ENCODE measurements at places on chromosomes 1 and 21. TPM values are rescaled to one million over a fixed set of nuclear protein-coding genes. Genes with fewer than 3 reads are reported as not detected.

GRCh38 chr1:156232201-156232894 lies 9.6 kb upstream of the BGLAP start:
- DNase-seq = no peak

- no peak for DNase-seq
Measured at GRCh38 chr1:219639876-219640577, 27.1 kb upstream of the ZC3H11B start.

- no peak for DNase-seq
Measured at GRCh38 chr1:23521588-23521987, 9.4 kb downstream of the E2F2 start.

GRCh38 chr1:31672986-31673385 lies 28.3 kb upstream of the PEF1 start:
- DNase-seq = no peak

DNA sequence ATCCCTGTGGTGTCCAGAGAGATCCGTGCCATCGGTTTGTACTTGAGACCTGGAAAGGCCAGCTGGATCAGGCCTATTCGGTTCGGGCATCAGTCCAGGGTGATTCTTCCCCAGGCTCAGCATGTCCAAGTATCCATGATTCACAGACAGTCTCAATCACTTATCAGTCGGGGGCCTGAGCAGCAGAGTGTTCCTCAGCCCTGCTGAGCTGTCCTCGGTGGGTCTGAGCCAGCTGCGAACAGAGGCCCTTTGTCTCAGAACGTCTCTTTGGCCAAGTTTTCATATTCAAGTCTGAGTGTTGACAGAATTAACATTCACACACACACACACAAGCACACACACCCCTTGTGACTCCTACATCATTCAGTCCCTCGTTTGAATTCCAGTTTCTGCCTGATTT lies 33.4 kb upstream of the OSBPL9 start:
- no peak for DNase-seq

DNA sequence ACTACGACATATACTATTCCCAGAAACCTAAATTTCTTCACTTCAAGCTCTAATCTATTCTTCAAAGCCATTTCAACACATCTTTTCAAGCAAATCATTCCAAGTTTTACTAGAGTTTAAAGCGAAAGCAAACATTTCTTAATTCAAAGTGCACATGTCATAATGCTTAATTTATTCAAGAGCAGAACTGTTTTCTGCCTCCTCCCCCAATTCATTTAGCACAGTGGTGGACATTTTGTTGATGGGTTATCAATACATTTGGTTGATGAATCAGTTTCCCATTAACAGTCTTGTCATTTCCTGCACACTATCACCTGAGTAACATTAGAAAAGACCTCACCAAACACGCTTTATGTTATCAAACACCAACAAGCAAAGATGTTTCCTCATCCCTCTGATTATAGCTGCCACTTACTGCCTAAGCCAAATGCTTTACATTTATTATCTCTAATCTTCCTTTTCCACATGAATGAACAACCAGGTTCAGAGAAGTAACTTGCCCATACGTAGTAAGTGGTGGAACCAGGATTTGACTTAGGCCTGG lies 2.0 kb downstream of the SRSF4 start:
- DNase-seq = no peak

GRCh38 chr1:172485626-172486025 lies 41.8 kb upstream of the PIGC start:
- DNase-seq = no peak

DNA sequence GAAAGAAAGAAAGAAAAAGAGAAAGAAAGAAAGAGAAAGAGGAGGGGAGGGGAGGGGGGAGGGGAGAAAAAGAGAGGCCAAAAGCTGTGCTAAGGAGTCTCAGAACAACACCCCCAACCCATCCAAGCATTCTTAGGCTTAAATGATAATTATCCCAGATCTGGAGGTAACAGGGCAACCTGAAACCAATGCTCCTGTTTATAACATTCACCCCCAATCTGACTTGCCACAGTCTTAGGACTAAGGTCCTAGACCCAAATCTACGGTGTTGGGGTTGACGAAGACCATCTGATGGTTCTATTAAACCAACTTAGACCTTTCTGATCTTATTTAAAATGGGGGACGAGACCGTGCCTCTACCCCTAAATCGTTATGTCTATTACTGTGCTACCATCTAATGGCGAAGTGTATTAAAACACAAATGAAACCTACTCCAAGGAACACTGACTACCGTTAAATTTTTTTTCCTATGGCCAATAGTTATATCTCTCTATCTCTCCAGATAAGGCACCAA lies 119.3 kb upstream of the CDC42BPA start:
- no peak for DNase-seq

DNA sequence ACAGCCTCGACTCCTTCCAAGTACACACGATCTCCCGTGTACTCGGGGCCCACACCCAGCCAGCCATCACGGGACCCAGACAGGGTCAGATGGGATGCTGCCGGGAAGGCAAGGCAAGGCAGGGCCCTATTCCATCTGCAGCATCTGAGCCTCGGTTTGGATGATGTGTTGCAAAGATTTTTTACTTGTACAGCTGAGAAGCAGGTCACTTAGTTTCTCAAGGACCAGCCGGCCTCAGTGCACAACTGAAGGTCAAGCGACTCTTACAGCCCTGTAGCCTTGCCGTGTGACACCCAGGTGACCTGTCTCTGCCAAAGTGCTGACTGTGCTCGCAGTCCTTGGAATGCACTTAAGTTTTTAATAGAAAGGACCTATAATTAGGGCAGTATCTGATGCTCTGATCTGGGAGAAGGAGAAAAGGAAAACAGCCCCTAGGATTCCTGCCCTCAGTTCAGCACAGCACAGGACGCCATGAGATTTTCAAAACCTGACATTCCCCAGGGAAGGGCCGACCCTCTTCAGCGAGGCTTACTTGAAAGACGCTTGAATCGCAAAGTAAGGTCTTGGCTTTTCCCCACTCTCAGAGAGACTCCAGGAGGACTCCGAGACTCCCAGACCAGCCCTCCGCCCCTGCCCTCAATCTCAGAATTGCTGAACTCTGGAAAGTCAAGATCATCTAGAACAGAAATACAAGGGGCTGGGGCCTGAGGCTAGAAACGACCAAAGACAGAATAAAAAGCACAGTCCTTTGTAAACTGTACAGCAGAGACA lies 1.3 kb downstream of the GPR157 start:
- DNase-seq = no peak

DNA sequence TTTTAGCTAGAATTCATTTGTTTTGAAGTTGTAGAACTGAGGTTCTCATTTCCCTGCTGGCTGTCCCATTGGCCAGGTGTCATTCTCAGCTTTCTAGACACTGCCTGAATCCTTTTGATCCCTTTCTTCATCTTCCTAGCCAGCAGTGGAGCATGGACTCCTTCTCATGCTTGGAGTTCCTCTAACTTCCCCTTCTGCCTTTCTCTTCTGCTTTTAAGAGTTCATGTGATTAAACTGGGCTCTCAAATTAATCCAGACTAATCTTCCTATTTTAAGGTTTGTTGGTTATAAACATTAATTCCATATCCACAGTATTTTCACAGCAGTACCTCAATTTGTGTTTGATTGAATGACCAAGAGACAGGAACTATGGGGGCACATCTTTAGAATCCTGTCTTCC lies 52.3 kb downstream of the ADAMTS5 start:
- no peak for DNase-seq

DNA sequence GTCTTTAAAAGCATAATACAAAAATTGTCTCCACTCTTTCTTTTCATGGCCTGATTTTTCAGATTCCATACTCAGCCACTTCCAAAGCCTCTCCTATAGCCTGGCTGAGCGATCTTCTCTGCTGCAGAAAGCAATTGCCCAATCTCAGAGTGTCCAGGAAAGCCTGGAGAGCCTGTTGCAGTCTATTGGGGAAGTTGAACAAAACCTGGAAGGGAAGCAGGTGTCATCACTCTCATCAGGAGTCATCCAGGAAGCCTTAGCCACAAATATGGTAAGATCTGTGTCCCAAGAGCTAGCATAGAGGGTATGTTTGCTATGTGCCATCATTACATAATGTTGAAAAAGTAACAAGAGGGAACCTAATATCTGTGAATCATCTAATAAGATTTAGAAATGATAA lies 130.7 kb upstream of the BMP8A start:
- no peak for DNase-seq

DNA sequence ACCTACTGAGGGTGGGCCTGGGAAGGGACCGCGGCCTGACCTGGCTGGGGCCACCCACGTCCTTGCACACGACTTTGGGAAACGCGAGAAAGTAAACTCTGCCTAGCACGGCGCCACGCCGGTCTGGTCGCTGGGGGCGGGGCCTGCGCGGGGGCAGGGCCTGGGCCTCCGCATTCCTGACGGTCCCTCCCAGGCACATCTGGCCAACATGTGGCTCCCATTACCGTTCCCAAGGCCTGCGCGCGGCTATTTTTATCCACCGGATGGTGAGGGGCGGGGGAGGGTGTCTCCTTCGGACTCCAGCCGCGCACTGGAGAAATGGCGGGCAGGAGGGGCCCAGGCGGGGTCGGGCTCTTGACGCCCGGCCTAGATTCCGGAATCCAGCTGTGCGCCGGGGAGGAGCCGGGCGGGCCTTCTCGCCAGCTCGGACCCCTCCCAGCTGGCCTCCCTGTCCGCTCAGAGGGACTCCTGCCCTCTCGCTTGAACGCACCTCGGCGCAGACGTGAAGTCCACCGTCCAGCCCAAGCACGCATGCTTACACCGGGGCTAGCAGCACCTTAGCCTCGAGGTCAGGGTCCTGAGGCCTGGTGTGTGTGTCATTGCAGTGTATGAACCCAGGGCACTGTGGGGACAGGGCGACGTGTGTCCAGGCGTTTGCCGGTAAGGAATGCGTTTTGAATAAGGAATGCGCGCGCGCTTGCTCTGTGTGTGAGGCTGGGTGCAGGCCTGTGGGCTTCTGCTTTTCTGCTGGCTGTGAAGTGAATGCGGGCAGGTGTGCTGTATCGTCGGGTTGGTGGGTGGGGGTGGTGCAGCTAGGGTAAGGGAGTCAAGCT lies 2.1 kb downstream of the EVA1B start:
- peak; percentile 93 for DNase-seq

DNA sequence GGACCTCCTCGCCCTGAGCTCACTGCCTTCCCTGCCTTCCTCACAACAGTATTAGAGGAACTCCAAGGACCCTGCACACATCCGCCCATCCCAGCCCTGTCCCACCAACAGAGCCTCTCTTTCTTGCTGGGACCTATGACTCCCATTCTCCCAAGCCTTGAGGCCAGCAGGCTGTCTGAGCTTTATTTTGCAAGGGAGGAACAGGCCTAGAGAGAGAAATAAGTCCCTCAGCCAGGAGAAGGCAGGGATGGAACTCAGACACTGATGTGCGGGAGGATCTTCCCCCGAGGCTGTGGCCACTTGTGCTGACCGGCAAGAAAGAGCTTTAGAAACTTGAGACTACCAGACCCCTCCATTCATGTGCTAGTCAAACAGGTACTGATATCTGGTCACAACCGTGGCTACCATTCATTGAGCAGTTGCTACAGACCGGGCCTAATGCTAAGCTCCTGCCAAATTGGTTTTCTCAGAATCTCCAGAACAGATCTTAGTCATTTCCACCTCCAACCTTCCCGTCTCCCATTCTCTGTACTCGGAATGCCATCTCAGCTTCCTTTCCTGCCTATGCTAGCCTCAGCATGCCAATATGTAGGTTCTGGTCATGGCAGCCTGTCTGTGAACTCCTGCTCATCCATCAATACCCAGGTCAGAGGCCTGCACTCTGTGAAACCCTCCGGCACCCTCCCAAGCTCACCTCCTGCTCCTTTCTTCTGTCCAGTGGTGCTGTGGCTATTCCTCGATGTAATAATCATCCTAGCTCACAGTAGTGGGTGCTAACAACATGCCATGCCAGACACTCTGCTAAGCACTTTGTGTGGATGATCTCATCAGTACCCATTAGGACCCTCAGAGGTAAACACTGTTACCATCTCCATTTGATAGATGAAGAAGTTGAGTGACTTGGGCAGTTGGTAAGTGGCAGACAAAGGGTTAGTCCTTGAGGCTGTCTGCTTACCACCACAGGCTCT lies 3.8 kb downstream of the TMEM54 start:
- DNase-seq = no peak

DNA sequence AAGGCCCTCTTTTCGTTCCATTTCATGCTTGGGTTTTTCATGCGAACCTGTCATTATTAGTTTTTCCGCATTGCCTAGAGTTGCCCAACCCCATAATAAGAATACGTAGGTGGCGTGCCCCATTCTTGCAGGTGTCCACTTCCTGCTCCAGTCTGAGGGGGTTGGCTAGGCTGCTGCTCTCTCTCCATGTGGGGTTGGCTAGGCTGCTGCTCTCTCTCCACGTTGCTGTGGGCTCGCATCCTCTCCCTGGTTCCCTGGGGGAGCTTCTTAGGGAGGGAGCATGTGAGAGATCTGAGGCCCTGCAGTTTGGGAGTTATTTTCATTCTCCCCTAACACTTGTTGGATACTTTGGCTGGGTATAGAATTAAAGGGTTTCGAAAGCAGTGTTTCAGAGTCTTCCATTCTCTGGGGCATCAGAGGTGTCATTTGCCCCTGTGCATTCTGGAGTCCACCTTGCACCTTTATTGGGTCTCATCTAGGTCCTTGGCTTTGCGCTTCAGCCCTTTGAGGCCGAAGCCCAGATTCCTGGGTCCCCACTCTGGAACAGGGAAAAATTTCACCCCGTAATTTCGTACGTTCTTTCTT lies 8.6 kb downstream of the C1orf35 start:
- peak; percentile 26 for DNase-seq

- DNase-seq = no peak
Measured at GRCh38 chr1:27542463-27543273, 52.7 kb upstream of the WASF2 start.

- no peak for DNase-seq
Measured at GRCh38 chr1:221394011-221394544, 347.8 kb downstream of the DUSP10 start.

DNA sequence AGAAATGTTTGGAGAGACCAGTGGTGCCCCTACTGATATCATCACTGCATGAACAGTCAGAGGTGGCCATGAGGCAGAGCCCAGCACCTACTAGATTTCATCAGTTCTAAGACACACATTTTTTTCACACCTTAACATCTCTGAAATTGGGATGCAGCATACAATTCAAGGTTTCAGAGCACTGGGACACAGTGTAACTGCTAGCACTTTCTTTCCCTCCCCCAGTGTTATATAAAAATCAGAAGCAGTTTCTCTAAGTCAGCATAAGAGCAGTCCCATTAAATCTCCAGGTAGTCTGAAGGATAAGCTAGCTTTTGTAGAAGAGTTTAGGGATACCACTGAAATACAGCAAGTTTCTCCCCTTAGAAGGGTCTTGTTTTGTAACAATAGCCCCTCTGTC lies 10.0 kb upstream of the ANGPTL7 start:
- DNase-seq = no peak

- DNase-seq = no peak
Measured at GRCh38 chr1:241411056-241411775, 54.2 kb upstream of the RGS7 start.

Gene RNF186
- total RNA-seq = not detected

Gene DPT
- not detected for total RNA-seq

Gene TNFRSF8
- not detected for total RNA-seq

Gene KRTAP11-1
- not detected for total RNA-seq

Gene SLFNL1
- total RNA-seq = 0.03 TPM

Gene THEMIS2
- total RNA-seq = 0.09 TPM

Gene SAMSN1
- total RNA-seq = not detected

Gene CNIH3
- 7.8 TPM for total RNA-seq

Gene OR2T35
- total RNA-seq = not detected

Gene SLC2A5
- not detected for total RNA-seq

Gene TNNI3K
- not detected for total RNA-seq

Gene C1orf94
- total RNA-seq = 0.39 TPM

Gene CCNL2
- total RNA-seq = 79.0 TPM

All from SJSA1 (cell line).